ENCODE measurements at places on chromosomes 2 and 18.

GRCh38 chr2:27250652-27251379, 12.0 kb downstream of the SLC30A3 start:
- DNase-seq: no peak

GRCh38 chr2:99694331-99694730, 204.5 kb upstream of the REV1 start:
- no peak for DNase-seq

GRCh38 chr18:46587600-46587999, 69.4 kb downstream of the LOXHD1 start:
- DNase-seq: no peak

DNA sequence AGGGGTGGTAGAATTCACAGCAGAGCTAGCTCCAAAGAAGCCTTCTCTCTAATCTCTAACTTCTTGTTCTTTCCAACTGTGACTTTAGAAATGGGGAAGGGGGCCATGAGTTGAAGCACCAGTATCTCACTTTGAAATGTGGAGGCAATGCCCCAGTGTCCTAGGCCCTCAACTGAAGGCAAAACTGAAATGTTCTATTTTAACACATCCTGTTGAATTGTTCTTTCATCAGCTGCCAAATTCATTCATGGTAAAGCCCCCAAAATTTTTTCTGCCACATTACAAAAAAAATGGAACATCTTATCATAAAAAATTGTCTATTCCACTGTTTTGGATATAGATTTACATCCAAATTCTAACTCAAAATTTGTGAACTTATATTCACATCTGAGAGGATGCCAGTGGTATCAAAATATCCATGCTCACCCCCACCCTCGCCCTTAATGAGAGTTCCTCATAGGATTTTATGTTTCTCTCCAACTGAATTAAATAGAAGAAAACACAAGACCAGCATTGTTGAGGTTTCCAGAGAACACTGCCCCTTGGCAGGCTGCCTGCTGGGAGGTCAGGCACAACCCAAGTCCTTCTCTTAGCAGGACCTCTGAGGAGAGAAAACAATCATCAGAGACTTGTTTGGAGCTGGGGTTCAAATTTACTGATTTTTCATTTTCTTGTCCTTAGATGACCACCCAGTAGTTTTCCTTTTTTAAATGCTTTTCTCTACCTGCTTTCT, 147.4 kb upstream of the PGAP1 start:
- DNase-seq: no peak

GRCh38 chr2:68579689-68580088, 63.7 kb upstream of the PROKR1 start:
- no peak for DNase-seq

DNA sequence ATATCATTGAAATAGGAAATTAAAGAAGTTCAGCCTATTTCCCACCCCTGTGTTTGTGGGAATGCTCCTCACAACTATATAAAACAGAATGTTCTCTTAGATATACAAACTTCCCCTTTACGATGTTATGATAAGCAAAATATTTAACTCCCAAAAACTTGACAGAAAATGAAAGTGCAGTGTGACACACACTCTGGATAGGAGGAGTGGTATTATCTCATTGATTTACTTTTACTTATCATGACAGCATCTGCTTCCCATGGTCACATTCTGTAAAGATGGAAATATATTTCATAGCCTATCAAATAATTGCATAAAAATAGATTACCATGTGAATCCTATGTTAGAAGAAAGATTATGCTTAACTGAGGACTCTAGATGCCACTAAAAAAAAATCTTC, 96.6 kb upstream of the STK17B start:
- no peak for DNase-seq

DNA sequence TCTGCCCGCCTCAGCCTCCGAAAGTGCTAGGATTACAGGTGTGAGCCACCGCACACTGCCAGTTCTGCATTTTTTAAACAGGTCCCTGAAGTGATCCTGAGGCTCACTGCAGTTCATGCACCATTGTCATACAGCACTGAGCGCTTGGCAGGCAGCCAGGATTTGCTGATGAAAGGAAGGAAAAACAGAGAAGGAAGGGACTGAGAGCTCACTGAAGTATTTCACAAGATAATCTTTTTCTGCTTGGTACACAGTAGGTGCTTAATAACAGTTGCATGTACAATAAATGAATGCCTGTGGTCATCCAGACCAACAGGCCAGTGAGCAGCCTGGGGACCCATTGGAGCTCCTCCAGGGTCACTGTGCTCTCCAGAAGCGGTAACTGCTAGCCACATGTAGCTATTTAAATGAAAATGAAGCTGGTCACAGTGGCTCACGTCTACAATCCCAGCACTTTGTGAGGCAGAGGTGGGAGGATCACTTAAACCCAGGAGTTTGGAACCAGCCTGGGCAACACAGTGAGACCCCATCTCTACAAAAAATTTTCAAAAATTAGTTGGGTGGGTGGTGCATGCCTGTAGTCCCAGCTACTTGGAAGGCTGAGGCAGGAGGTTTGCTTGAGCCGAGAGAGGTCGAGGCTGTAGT, 33.1 kb upstream of the SMAD7 start:
- no peak for DNase-seq

Measured in T-helper 1 cell (primary cell).